Lower lobe of right lung (tissue), 2 donors: ENCODE measurements at places on chromosomes 1 and 21. TPM values are rescaled to one million over a fixed set of nuclear protein-coding genes. Genes with fewer than 3 reads are reported as not detected.

DNA sequence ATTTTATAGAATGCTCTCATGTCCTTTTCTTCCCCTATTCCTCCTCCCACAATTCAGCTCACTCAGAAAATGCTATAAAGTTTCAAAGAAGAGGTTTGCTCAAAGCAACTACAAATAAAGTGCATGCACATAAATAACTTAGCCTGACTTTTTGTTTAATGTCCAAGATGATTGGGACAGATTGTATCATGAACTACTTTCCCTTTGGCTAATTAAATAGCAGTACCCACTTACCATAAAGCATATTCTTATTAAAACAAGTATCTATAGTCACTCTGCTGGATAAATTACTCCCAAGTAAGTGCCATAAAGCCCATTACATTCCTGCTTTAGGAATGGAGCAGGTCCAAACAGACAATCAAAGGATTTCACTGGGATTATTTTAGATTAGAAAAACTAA is 576.0 kb downstream of the LMO4 start:
- H3K36me3 ChIP-seq = no peaks in the 10 kb centered on the region
- H3K4me3 ChIP-seq = no peak overlapping the region
- DNase-seq = no peak
- no peaks in the 10 kb centered on the region for H3K4me1 ChIP-seq

DNA sequence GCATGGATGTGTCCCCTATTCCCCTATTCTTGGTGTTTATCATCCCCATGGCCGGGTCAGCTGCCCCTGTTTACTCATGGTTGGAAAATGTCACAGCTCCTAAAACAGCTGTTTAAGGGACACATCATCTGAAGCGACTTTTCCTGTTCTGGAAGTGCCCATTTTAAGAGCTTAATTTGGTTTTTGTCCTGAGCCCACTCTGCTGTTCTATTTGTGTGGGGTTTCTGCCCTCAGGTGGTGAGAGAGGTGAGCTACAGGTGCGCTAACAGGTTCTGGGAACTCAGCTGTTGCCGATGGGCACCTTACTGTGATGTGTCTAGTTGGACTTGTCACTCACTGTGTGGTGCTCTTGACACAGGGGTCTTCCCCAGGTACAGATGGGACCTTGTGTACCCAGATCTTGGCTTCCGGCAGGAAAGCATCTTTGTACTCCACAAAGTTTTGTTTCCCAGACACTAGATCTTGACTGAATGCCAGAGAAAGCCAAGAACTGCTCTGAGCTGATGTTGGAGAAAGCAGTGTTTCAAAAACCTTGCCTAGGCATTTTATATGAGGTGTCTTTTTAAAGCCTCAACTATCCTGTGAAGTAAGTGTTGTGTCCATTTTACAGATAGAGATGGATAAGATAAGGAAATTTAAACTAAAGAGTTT is 59.0 kb upstream of the CD1D start:
- no peak overlapping the region for H3K27ac ChIP-seq
- H3K27me3 ChIP-seq = peaks cover 34% of the 10 kb centered on the region
- H3K36me3 ChIP-seq = no peaks in the 10 kb centered on the region
- no peak for DNase-seq
- H3K4me1 ChIP-seq = peaks cover 7% of the 10 kb centered on the region
- no peak overlapping the region for H3K4me3 ChIP-seq

DNA sequence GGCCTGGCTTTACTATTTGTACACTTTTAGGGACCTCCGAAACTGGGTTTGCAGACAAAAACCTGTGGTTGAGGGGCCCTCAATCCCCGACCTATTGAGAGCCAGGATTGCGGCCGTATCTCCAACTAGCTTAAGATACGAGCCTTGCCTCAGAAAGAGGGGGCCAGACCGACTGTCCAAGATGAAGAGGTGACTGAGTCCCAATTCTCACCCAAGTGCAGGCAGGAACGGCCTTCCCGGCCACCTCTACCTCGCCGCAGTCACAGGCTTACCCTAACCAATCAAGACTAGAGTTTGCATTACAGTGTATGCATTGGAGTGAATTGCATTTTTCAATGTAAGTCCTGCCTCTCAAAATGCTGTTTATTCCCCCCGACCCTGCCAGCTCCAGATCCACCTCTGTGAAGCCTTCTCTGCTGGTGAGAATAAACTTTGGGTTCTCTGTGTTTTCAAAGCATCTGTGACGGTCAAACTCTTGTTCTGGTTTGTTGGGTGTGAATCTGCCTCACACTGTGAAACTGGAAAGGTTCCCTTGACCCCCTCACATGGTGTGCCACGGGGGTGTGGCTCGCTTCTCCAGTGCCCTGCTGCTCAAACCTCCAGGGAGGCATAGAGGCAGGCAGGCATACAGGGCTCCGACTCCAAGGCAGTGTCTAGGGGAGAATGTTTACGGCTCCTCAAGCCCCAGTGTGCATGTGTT is 62.2 kb upstream of the WLS start:
- H3K4me1 ChIP-seq = peaks cover 9% of the 10 kb centered on the region
- H3K27me3 ChIP-seq = no peaks in the 10 kb centered on the region
- DNase-seq = no peak
- H3K4me3 ChIP-seq = no peak overlapping the region
- no peaks in the 10 kb centered on the region for H3K36me3 ChIP-seq

- DNase-seq = no peak
- H3K36me3 ChIP-seq = no peaks in the 10 kb centered on the region
- H3K4me3 ChIP-seq = no peak overlapping the region
- H3K27ac ChIP-seq = no peak overlapping the region
Observed at GRCh38 chr1:240074908-240075307, 16.8 kb upstream of the FMN2 start.

GRCh38 chr1:226107471-226108460 is 45.2 kb downstream of the H3-3A start:
- no peak for DNase-seq
- peaks cover 24% of the 10 kb centered on the region for H3K4me1 ChIP-seq
- H3K27me3 ChIP-seq = no peaks in the 10 kb centered on the region
- no peak overlapping the region for H3K27ac ChIP-seq

- no peak for DNase-seq
- H3K4me1 ChIP-seq = no peaks in the 10 kb centered on the region
- no peaks in the 10 kb centered on the region for H3K27me3 ChIP-seq
Observed at GRCh38 chr1:60134716-60135115, 61.1 kb upstream of the C1orf87 start.

- no peaks in the 10 kb centered on the region for H3K36me3 ChIP-seq
- no peak overlapping the region for H3K4me3 ChIP-seq
- H3K4me1 ChIP-seq = no peaks in the 10 kb centered on the region
Observed at GRCh38 chr21:41016472-41016871, 151.5 kb upstream of the BACE2 start.

- DNase-seq = no peak
- peaks cover 15% of the 10 kb centered on the region for H3K36me3 ChIP-seq
- H3K27me3 ChIP-seq = no peaks in the 10 kb centered on the region
- H3K4me1 ChIP-seq = no peaks in the 10 kb centered on the region
- H3K27ac ChIP-seq = no peak overlapping the region
- H3K4me3 ChIP-seq = no peak overlapping the region
Observed at GRCh38 chr1:230698130-230698529, 15.8 kb downstream of the AGT start.

GRCh38 chr1:201395936-201396335 is 3.2 kb downstream of the LAD1 start:
- H3K4me3 ChIP-seq = no peak overlapping the region
- no peak overlapping the region for H3K27ac ChIP-seq
- no peaks in the 10 kb centered on the region for H3K36me3 ChIP-seq
- H3K4me1 ChIP-seq = peaks cover 19% of the 10 kb centered on the region

- H3K36me3 ChIP-seq = no peaks in the 10 kb centered on the region
- peaks cover 8% of the 10 kb centered on the region for H3K4me1 ChIP-seq
- H3K27ac ChIP-seq = no peak overlapping the region
- H3K4me3 ChIP-seq = no peak overlapping the region
- no peak for DNase-seq
Observed at GRCh38 chr21:28758883-28759242, 233.8 kb downstream of the LTN1 start.

GRCh38 chr1:85258536-85259117 is 835 bp downstream of the C1orf52 start:
- DNase-seq = no peak
- H3K27ac ChIP-seq = peak overlapping the region; percentile 89
- H3K4me1 ChIP-seq = peaks cover 43% of the 10 kb centered on the region
- peak overlapping the region; percentile 97 for H3K4me3 ChIP-seq

- peaks cover 4% of the 10 kb centered on the region for H3K27me3 ChIP-seq
- no peak overlapping the region for H3K4me3 ChIP-seq
Observed at GRCh38 chr1:36885540-36886357, 148.6 kb downstream of the GRIK3 start.

DNA sequence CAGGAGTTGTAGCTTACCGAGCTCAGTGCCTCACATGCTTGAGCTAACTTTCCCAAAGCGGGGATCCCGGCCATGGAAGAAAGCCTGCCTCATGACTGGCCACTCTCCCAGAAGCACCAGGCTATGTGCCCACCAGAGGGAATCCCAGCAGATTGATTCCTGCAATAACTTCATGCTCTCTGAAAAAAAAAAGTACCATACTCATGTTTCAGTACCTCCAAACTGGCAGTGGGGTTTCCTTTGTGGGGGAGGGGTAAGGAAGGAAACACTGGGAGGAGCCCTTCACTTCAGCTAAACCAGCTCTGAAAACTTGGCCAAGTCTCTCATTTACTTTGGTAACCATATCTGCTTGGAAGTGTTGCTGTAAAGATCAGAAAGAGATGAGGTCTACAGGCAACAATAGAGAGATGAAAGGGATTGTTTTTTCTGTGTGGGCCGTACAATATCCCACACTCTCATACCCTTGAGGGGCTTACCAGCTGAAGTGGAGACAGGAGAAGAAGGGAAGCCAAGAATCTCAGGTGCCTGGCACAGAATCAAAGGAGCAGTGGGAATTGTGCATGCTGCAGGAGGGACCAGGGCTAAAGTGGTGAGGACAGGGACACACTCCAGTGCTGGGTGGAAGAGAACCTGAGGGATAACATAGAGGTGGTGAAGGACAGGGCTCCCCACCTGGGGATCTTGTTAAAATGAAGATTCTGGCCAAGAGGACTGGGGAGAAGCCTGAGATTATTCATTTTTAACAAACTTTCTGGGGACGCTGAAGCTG is 42.4 kb upstream of the TACSTD2 start:
- no peak overlapping the region for H3K4me3 ChIP-seq
- no peak for DNase-seq
- H3K4me1 ChIP-seq = peaks cover 36% of the 10 kb centered on the region
- H3K27ac ChIP-seq = peak overlapping the region; percentile 32
- H3K36me3 ChIP-seq = no peaks in the 10 kb centered on the region

DNA sequence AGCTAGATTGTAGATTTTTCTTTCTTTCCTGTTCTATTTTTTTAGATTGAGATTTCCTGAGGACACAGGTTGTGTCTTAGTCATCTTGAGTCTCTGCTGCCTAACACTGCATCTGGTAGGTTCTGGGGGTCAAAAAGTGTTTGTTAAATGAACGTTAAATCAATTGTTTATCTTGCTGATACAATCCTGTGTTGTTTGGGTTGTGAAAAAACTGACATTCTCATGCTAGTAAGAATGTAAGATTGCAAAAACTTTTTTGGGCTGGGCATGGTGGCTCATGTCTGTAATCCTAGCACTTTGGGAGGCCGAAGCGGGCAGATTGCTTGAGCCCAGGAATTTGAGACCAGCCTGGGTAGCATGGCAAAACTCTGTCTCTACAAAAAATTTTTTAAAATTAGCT is 3.4 kb downstream of the CTSK start:
- no peak for DNase-seq
- no peak overlapping the region for H3K27ac ChIP-seq
- H3K4me3 ChIP-seq = no peak overlapping the region
- H3K27me3 ChIP-seq = no peaks in the 10 kb centered on the region
- peaks cover 21% of the 10 kb centered on the region for H3K4me1 ChIP-seq

DNA sequence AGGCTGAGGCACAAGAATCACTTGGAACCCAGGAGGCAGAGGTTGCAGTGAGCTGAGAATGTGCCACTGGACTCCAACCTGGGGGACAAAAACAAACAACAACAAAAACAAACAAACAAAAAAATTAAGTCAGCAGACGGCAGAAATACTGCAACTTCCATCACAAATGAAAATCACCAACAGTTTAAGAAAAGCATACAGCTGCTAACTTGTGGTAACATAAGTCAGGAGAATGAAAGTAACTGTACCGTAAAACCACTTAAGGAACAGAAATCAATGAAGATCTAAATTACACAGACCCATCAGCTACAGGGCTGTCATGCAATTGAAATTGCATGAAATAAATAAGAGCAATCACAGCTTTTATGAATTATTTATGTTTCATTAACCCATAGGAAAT is 25.0 kb downstream of the MCOLN2 start:
- no peaks in the 10 kb centered on the region for H3K4me1 ChIP-seq
- DNase-seq = no peak
- H3K27ac ChIP-seq = no peak overlapping the region

SPRR1B gene
- total RNA-seq = not detected

GRCh38 chr1:42433369-42433768 is 22.5 kb downstream of the ZMYND12 start:
- no peak for DNase-seq
- no peaks in the 10 kb centered on the region for H3K4me1 ChIP-seq
- H3K27ac ChIP-seq = no peak overlapping the region
- H3K4me3 ChIP-seq = no peak overlapping the region
- no peaks in the 10 kb centered on the region for H3K27me3 ChIP-seq

FCMR gene
- total RNA-seq = 6.8 TPM

ANKRD35 gene
- total RNA-seq = 1.5 TPM

- H3K4me3 ChIP-seq = no peak overlapping the region
- H3K4me1 ChIP-seq = peaks cover 44% of the 10 kb centered on the region
- peak overlapping the region; percentile 36 for H3K27ac ChIP-seq
- peak; percentile 70 for DNase-seq
- peaks cover 7% of the 10 kb centered on the region for H3K36me3 ChIP-seq
Observed at GRCh38 chr21:43880111-43880985, 15.3 kb downstream of the AGPAT3 start.
